ENCODE measurements at places on chromosomes 2 and 18.

GRCh38 chr18:71673954-71674353, 870.2 kb downstream of the CBLN2 start:
- DNase-seq = no peak

DNA sequence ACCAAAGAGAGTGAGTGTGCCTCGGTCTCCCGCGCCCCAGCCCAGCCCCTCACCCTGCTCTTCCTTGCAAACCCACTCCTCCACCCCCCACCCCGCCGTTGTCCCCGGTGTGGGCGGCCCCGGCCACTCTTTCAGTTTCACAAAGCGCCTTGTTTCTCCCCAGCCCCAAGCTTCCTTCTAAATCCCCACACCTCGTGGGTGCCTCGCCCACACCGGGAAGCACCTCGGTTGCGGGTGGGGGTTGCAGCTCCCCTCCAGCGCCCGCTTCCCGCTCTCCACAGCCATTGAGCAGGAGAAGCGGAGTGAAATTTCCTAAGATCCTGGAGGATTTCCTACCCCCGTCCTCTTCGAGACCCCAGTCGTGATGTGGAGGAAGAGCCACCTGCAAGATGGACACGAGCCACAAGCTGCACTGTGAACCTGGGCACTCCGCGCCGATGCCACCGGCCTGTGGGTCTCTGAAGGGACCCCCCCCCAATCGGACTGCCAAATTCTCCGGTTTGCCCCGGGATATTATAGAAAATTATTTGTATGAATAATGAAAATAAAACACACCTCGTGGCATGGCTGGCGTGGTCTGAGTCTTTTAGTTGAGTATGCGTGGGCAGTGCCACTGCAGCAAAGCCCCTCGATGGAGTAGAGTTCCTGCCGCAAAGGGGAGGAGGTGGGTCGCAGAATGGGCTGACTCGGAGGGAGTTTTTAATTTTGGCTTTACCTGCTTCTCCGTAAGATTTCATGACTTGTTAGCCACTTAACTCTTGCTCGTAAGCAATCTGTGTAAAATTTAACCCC, 848 bp downstream of the TMSB10 start:
- no peak for DNase-seq

DNA sequence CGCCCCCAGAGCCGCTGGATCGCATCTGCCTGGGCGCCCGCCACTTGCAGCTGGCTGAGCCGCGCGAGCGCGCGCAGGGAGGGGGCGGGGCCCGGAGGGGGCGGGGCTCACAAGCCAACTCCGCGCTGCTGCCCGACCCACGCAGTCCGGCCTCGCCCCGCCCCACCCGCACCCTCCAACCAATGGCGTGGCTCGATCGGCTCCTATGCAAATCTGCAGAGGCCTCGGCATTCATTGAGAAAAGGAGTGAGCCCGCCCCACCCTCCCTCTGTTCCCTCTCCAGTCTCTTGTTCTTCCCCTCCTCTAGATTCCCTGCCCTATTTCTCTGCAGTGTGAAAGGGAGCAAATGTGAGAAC, at the start of gene ALK:
Gene ALK (minus strand): TSS at position 27 of the 356 bp plus-strand sequence. CDS start 927 bp downstream, outside the sequence.
- peak; percentile 91 for DNase-seq

DNA sequence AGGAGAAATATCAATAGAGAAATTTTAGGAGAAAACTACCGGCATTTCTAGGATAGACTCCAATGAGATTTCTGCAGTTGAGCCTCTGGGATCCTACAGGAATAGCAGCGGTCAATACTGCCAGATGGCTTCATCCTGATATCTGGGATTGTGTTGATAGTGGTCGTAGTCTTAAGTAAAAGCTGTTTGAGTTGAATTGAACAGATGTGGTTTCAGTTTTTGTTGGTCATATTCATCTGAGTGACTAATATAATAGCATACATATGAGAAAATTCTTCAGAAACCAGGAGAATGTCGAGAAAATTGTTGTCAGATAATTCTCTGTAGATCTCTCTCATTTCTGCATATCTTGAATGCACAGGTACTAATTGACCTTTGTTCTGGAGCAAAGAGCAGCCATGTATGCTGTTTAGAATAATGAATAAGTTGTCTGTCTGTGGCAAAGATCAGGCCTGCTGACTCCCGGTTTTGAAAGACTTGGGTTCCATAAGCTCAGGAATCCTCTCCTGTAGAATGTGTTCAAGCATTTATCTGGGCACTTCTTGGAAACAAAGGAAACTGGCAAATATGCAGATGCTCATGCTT, 288.1 kb downstream of the TMX3 start:
- no peak for DNase-seq

GRCh38 chr2:230430957-230431910, 15.2 kb downstream of the SP100 start:
- no peak for DNase-seq

DNA sequence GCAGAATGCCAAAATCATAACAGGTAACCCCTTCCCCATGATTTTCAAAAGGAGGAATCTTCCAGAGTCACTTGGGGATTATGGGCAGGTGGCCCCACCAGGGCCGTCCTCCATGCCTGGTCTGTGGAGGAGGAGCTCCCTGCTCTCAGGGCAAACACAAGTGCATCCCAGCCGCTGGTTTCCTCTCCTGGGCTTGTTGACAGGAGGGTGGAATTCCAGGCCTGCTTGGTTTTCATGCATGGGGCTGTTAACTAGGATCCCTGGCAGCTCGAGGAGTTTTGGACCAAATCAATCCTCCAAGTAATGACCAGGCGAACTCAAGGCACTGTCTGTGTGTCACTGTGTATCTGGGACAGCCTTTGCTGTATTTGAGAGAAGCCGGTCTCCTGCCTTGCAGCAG, 45.3 kb downstream of the FOSL2 start:
- no peak for DNase-seq

GRCh38 chr2:54059986-54060385, 55.4 kb upstream of the ACYP2 start:
- peak; percentile 30 for DNase-seq

- DNase-seq = no peak
Observed at GRCh38 chr18:3886575-3887322, 436.8 kb downstream of the TGIF1 start.

DNA sequence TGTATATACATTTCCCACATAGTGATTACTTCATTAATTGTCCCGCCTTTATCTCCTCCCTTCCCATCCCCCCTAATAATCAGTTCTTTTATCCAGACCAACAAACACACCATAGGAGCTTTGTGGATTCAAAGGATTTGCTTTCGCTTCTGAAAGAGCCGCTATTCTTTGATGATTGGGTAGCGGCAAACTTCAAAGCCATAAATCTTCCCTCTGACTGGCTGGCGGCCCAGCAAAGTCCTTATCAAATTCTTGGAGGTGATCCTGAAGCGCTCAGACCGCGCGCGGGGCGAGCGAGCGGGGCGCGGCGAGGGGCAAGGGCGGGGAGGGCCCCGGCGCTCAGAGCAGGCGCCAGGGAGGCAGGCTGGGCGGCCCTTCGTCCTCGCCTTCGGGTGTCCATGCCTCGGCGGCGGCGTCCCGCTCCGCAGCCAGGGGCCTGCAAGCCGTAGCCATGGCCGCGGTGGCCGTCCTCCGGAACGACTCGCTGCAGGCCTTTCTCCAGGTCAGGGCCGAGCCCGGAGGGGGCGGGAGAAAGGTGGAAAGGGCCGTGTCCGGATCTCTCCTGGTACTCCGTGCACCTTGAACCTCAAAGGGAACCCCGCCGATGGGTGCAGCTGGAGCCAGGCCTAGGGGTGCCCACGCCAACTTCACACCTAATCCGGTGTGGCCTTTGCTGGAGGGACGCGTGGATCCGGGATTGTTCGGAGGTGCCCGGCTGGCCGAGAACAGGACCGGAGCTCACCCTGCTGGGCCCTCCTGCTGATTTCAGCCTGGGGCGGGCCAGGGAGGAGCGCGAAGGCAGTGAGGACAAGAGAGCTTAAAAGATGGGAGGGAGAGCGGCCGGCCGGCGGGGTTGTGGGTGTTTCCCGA, at the start of gene SP5:
Gene SP5 (plus strand): TSS at position 276 of the 870 bp plus-strand sequence. CDS start 176 bp downstream, at position 452.
- DNase-seq = peak; percentile 34

DNA sequence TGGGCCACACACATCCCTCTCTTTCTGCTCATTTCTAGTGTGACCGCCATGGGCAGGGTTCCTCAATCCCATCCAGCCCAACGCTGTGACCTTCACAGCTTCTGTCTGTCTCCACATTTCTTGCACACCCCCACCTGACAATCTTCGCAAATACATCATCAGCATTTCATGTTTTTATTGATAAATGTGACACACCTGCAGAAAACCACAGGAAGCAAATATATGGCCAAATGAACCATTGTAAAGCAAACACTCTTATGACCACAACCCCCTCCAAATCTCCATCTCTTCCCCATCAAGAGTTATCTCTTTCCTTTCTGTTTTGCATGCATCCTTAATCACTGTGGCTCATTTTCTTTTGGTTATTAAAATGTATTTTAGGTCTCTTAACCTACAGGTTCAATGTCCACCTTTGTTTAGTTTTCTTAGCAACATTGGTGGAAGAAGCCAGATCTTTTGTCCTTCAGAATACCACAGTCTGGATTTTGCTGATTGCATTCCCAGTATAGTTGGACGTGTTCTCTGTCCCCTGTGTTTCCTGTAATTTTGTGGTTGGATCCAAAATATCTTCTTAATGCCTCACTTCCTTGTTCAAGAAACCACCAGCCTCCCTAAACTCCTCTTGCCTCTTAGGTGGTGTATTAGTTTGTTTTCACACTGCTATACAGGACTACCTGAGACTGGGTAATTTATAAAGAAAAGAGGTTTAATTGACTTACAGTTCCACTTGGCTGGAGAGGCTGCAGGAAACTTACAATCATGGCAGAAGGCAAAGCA, 9.8 kb upstream of the NCK2 start:
- DNase-seq = peak; percentile 73

- no peak for DNase-seq
Observed at GRCh38 chr2:58595714-58596113, 354.6 kb upstream of the FANCL start.

- DNase-seq = no peak
Observed at GRCh38 chr2:104867813-104868504, 14.0 kb downstream of the POU3F3 start.

GRCh38 chr2:26035090-26035743, 1.3 kb downstream of the RAB10 start:
- DNase-seq = no peak

DNA sequence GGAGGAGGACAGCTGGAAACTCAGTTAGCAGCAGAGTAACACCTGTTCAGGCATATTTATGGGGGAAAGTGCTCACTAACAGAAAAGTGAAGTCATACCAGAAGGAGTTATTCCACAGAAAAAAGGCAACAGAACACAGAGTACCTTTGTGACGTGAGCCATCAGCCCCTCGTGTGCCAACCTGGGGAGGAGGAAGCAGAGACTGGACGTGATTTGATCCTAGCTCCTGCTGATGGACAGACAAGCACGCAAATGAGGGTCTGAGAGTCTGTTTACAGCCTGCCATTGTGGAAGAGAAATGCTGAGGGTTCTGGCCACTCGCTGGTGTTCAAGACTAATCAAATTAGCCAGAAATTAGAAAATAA, 120.7 kb downstream of the ZNF521 start:
- DNase-seq = no peak

All from AG08395 (cell line).